ENCODE measurements at places on chromosomes 4 and X. TPM values are rescaled to one million over a fixed set of nuclear protein-coding genes. Genes with fewer than 3 reads are reported as not detected.

MTNR1A gene
- not detected for total RNA-seq

FMR1NB gene
- total RNA-seq, result not detected

DUSP21 gene
- not detected for total RNA-seq

CLTRN gene
- not detected for total RNA-seq

TEX13B gene
- not detected for total RNA-seq

SSX4B gene
- not detected for total RNA-seq

SPATA18 gene
- 11.9 TPM for total RNA-seq

PDE5A gene
- total RNA-seq, result 10.9 TPM

MAGEE2 gene
- not detected for total RNA-seq
